ENCODE measurements at places on chromosomes 2 and 18.

DNA sequence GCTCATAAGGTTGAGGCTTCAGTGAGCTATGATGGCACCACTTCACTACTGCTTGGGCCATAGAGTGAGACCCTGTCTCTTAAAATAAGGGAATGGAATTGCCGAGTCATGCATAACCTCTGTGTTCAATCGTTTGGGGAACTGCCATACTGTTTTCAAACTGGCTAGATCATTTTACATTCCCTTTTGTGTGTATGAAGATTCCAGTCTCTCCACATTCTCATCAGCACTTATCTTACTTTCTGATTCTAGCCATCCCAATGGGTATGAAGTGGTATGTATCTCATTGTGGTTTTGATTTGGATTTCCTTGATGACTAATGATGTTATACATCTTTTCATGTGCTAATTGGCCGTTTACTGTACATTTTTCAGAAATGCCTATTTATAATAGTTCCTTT is 23.7 kb downstream of the MARCHF7 start:
- H3K27ac ChIP-seq = no peak overlapping the region
- no peak for DNase-seq
- no peak overlapping the region for H3K4me3 ChIP-seq
- peaks cover 46% of the 10 kb centered on the region for H3K36me3 ChIP-seq
- H3K4me1 ChIP-seq = peaks cover 5% of the 10 kb centered on the region
- H3K27me3 ChIP-seq = no peaks in the 10 kb centered on the region

GRCh38 chr18:76388261-76388660 is 106.8 kb downstream of the ZNF516 start:
- H3K4me1 ChIP-seq = peaks cover 3% of the 10 kb centered on the region
- H3K4me3 ChIP-seq = no peak overlapping the region
- no peaks in the 10 kb centered on the region for H3K27me3 ChIP-seq
- no peak overlapping the region for H3K27ac ChIP-seq
- peaks cover 2% of the 10 kb centered on the region for H3K36me3 ChIP-seq

DNA sequence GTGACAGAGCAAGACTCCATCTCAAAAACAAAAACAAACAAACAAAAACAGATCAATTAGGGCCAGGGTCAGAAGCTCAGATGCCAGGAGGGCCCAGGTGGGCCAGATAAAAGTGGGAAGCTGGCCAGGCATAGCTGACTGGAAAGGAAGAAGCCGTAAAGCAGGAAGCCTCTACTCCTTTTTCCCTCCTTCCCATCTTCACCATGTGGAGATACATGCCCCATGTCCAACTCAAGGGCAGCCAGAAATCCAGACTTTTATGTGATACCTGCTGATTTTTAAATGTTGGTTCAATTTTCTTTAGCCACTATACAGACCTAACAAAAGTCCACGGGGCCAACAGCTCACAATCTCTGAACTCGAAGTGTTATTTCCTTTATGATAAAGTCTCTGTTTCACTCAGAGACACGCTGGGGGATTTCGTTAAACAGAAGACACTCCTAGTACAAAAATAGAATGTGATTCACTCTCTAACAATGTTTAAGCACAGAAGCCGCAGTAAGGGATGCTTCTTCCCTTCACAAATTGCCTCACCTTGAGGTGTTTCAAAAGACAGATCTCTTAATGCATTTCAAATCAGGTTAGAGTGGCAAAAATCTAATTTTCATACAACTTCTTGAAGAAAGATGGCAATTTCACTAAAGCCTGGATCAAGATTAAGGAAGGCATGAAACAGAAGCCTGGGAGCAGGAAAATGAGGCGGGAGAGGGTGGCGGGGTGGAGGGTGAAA is 14.0 kb downstream of the TMEM247 start:
- DNase-seq = no peak
- no peak overlapping the region for H3K27ac ChIP-seq
- H3K4me3 ChIP-seq = no peak overlapping the region
- H3K4me1 ChIP-seq = peaks cover 10% of the 10 kb centered on the region
- no peaks in the 10 kb centered on the region for H3K36me3 ChIP-seq

- DNase-seq = no peak
- H3K27ac ChIP-seq = no peak overlapping the region
- H3K4me3 ChIP-seq = no peak overlapping the region
- no peaks in the 10 kb centered on the region for H3K36me3 ChIP-seq
Measured at GRCh38 chr2:83342860-83343329, 1116.2 kb downstream of the SUCLG1 start.

DNA sequence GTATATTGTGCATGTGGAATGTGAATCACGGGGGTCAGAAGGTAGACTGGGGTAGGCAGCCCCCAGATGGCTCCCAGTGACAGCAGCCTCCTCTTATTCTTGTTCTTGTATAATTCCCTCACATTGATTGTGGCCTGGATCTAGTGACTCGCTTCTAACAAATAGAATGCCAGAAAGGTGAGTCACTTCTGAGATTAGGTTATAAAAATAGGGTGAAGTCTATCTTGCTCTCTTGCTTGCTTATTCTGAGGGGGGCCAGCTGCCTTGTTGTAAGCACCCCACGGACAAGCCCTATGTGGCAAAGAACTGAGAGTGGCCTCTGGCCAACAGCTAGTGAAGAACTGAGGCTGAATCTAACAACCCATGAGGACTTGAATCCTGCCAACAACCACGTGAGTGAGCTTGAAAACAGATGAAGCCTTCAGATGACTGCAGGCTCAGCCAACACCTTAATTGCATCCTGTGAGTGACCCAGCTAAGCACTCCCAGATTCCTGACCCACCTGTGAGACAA is 15.6 kb upstream of the RMND5A start:
- peaks cover 11% of the 10 kb centered on the region for H3K4me1 ChIP-seq
- no peak overlapping the region for H3K27ac ChIP-seq
- H3K36me3 ChIP-seq = no peaks in the 10 kb centered on the region
- no peak overlapping the region for H3K4me3 ChIP-seq
- no peak for DNase-seq
- H3K27me3 ChIP-seq = peaks cover 5% of the 10 kb centered on the region

DNA sequence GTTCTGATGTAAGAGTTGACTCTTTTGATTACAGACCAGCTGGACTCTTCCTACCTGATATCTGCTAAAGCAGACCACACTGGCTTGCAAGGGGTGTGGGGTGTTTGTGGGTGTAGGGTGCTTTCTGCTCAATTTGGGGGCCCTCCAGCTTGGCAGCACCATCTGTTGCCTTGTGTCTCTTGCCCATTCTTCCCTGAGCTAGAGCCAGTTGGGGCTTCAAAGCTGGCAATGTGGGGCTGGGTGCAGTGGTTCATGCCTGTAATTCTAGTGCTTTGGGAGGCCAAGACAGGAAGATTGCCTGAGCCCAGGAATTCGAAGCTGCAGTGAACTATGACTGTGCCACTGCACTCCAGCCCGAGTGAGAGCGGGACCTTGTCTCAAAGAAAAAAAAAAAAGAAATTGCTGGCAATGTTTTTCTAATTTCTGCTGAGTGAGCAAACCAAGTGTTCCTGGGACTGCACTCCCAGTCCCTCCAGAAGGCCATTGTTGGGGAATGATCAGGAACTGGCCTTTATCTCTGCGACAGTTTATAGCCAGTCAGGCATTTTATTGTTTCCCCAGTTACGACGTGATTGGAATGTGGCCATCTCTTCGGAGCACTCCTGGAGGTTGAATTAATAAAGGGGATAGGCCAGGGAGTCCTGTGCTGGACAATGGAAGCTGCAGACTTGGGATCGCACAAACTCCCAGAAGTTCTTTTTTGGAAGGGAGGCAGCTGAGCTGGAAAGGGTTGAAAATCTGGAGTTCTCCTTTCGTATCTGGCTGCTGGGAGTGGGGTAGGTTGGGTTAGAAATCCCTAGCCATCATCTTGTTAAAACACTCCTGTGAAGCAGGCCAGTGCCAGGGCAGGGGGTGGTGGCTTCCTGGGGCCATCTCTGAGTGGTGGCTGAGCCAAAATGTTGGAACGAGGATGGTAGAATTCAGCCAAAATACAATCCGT is 57.2 kb downstream of the LIPG start:
- H3K27me3 ChIP-seq = peaks cover 32% of the 10 kb centered on the region
- no peak overlapping the region for H3K4me3 ChIP-seq
- no peak overlapping the region for H3K27ac ChIP-seq
- no peaks in the 10 kb centered on the region for H3K4me1 ChIP-seq
- H3K36me3 ChIP-seq = no peaks in the 10 kb centered on the region

DNA sequence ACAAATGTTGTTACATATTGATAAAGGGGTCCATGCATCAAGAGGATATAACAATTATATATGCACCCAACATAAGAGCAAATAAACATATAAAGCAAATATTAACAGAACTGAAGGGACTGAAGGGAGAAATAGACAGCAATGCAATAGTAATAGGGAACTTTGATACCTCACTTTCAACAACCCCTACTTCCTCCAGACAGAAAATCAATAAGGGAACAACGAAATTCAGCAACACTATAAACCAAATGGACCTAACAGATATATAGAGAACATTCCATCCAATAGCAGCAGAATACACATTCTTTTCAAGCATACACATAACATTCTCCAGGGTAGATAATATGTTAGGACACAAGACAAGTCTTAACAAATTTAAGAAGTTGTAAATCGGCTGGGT is 71.7 kb downstream of the L3MBTL4 start:
- no peak overlapping the region for H3K27ac ChIP-seq
- H3K36me3 ChIP-seq = no peaks in the 10 kb centered on the region
- DNase-seq = no peak
- no peaks in the 10 kb centered on the region for H3K4me1 ChIP-seq

DNA sequence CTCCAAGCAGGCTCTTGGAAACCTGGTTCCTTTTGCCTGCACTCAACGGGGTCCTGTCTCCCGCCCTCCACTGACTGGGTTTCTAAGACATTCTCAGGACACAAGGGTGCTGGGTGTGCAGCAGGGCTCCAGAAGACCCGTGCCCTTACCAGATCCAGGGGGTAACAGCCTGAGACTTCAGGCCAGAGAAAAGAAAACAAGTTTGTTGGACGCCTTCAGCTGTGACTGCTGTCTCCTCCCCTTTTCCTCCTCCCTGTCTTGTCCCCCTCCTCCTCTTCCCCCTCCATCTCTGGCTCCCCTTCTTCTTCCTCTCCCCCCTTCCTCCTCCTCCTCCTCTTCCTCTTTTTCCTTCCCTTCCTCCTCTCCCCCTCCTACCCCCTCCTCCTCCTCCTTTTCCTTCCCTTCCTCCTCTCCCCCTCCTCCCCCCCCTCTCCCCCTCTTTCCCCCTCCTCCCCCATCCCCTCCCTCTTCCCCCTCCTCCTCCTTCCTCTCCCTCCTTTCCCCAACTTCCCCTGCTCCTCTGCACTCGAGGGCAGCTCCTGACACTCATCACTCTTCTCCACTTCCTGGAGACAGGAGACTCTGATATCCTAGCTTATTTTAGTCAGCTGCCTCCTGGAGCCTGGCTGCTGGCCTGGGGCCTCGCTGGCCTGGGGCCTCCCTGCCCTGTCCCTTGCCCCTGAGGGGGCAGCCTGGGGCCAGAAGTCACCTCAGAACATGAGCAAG is 12.4 kb downstream of the ADRA2B start:
- H3K27ac ChIP-seq = no peak overlapping the region
- no peak for DNase-seq
- H3K36me3 ChIP-seq = no peaks in the 10 kb centered on the region
- H3K4me1 ChIP-seq = peaks cover 11% of the 10 kb centered on the region

GRCh38 chr2:69559442-69560146 is 83.9 kb downstream of the AAK1 start:
- DNase-seq = no peak
- H3K4me1 ChIP-seq = peaks cover 7% of the 10 kb centered on the region
- H3K27ac ChIP-seq = no peak overlapping the region
- no peak overlapping the region for H3K4me3 ChIP-seq
- no peaks in the 10 kb centered on the region for H3K27me3 ChIP-seq
- H3K36me3 ChIP-seq = peaks cover 9% of the 10 kb centered on the region

DNA sequence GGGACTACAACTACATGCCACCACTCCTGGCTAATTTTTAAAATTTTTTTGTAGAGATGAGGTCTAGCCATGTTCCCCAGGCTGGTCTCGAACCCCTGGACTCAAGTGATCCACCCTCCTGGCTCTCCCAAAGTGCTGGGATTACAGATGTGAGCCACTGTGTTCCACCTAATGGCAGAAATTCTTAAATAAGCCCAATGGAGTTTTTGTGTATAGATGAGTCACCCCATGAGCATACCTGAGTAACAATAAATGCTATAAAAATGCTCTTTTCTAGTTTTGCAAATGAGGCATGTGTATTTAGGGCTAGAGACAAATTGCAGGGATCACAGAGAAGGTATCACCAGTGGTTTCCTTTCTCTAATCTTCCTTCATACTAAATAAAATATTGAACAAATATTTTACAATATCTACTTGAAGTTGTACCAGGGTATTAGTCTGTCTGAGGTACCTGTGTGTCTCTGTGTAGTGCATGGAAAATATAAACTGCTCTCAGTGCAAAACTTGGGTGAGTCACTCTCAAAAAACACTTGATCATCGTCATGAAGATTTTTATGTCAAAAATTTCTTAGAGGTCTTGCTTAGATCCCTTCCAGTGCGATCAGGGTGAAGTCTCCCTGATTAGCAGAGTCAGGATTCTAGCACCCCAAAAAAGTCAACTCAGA is 337.1 kb upstream of the MMADHC start:
- peaks cover 9% of the 10 kb centered on the region for H3K36me3 ChIP-seq
- H3K4me1 ChIP-seq = peaks cover 12% of the 10 kb centered on the region
- H3K27me3 ChIP-seq = no peaks in the 10 kb centered on the region
- no peak for DNase-seq
- no peak overlapping the region for H3K4me3 ChIP-seq
- no peak overlapping the region for H3K27ac ChIP-seq

DNA sequence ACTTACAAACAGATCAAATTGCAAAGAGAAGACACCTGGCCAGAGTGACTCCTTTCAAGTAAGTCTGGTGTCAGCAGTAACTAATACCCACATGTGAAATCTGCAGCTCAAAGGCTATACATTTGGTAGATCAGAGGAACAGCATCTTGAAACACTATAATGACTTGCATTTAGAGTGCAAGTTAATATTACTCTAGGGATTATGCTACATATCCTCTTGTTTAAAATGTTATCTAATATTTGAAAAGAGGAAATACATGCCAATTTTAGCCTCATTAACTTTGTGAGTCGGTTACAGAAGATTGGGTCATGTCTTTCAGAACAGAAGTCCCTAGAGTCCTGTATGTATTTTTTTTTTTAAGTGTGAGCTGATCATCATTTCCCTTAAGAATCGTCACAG is 15.2 kb downstream of the LANCL1 start:
- no peak overlapping the region for H3K27ac ChIP-seq
- peaks cover 55% of the 10 kb centered on the region for H3K36me3 ChIP-seq
- H3K27me3 ChIP-seq = no peaks in the 10 kb centered on the region
- no peaks in the 10 kb centered on the region for H3K4me1 ChIP-seq
- no peak for DNase-seq
- no peak overlapping the region for H3K4me3 ChIP-seq

GRCh38 chr2:218432676-218433365 is 13.9 kb downstream of the VIL1 start:
- DNase-seq = no peak
- H3K36me3 ChIP-seq = no peaks in the 10 kb centered on the region
- no peak overlapping the region for H3K4me3 ChIP-seq
- no peak overlapping the region for H3K27ac ChIP-seq
- no peaks in the 10 kb centered on the region for H3K27me3 ChIP-seq
